Mucosa of descending colon (tissue), 3 donors: ENCODE measurements at places on chromosomes 1 and 21.

DNA sequence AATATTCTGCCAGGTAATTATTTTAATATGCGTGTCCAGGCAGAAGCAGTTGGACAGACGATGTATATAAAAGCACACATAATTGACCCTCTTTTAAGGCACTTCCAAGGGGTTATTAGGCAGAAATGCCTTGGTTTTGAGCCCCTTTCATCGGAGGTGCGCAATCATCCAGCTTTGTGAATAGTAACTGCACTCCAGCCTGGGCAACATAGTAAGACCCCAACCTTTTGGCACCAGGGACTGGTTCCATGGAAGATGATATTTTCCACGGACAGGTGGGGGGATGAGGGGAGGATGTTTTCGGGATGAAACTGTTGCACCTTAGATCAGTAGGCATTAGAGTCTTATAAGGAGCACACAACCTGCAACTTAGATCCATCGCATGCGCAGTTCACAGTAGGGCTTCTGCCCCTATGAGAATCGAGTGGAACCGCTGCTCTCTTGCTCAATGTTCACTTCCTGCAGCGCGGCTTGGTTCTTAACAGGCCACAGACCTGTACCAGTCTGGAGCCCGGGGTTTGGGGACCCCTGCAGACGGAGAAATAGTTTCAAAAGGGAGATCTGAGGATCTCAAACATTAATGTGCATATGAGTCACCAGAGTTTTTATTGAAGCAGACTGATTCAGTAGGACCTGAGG, 1.8 kb upstream of the MCOLN2 start:
- DNase-seq, result peak; percentile 22

- no peak for DNase-seq
Observed at GRCh38 chr21:26154753-26155152, 15.8 kb downstream of the APP start.

DNA sequence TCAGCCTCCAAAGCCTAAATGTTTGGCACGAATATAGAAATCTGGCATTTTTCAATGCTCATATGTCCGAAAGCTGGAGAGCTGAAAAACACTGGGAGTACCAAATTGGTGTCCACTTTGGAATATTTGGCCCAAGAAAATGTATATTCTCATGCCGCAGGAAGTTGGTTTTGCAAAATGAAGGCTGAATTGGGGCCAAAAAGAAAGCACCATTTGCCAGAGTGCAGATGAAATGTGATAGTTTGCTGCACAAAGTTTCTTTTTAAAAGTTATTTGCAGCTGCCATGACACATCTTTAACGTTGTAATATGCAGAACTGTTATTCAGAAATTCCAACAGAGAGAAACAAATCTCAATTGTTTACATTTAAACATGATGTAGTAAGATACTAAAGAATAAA, 124.2 kb upstream of the LYPLAL1 start:
- no peak for DNase-seq

DNA sequence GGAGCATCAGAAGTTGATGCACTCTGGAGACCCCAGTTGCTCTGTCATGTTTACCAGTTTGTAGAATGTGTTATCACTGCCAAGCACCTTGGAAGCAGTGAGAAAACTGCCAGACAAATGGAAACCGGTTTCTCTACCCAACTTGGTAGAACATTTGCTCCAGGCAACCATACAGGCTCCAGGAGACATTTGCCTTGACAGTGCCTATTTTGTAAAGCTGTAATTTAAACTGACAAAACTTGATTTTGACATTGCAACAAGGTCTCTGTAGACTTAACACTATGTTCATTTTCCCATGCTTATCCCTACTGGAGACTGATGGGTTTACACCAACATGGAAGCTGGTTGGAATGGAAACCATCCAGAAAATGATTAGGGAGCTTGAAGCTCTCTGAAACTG, 97.6 kb downstream of the ROR1 start:
- no peak for DNase-seq

DNA sequence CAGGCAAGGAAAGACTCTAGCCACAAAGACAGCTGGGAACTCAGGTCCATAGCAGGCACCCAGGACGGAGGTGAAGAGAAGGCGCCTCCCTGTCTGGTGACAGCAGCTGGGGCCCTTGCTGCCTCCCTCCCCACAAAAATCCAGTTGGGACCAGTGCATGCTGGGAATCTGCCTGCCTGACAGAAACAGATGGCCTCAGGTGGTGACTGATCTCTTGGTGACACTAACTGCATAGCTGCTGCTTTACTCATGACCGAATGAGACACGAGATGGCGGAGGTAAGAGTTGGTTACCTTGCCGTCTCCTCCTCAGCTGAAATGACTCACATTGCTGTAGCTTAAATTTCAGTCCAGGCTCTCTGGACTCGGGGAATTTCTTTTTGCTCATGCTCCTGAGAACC, 130.3 kb downstream of the FGGY start:
- no peak for DNase-seq

DNA sequence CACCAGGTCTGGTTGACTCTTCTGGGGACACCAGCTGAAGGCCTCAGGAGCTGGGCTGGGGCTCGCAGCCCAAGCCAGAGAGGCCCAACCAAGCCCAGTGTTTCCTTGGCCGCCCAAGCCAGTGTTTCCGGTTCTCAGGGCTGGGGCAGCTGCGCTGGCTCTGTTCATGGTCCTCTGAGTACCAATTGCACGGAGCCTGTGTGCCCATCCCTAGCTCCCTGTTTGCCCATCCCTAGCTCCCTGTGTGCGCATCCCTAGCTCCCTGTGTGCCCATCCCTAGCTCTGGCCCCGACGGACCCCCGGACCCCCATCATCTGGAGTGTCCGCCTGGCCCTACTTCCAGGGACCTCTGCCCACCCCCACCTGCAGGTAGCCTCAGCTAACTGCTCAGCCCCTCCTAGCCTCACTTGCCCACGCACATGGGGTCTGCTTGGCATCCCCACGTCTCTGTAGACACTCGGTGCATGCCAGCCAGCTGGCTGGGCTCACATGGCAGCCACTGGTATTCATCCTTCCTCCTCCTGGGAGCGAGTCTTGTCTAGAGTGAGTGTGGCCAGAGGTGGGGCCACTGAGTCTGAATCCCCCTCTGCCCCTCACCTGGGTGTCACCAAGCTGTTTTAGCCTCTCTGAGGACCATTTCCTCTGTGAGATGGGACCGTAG, 64.0 kb downstream of the WNT9A start:
- no peak for DNase-seq

- no peak for DNase-seq
Observed at GRCh38 chr21:19256934-19257660, 853.5 kb upstream of the TMPRSS15 start.

DNA sequence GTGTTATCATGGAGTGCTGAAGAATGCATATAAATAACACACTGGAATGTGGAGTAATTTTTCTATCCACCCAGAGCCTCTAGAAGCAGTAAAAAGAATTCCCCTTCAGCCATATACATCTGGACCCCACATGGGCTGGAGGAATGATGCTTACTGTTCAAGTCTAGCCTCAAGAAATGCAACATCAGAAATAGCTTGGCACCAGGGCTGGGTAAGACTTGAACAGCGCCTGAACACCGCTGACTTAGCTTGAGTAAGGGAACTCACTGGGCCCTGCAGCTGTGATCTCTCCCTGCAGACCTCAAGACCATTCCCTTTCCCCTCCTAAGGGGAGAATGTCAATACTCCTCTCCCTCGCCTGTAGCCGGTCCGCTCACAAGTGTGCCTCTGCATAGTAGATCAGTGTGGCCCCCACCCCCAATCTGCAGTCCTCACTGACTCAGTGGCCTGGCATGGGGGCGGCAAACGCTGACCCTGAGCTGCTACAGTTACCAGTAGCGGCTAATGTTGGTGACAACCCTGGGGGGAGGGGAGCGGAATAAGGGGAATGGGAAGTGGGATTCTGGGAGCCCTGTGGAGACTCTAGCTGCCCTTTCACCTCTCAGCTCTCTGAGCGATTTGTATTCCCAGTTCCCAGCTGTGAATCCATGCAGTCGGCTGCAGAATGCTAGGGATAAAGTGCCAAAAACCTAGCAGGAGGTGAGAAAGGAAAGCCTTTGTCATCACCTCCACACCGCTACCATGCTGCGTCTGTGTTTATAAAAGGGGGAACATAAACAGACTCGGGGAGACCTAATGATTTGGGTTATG, 483.9 kb downstream of the DISC1 start:
- DNase-seq, result no peak

- DNase-seq, result no peak
Observed at GRCh38 chr1:145980457-145980994, 15.9 kb downstream of the TXNIP start.

DNA sequence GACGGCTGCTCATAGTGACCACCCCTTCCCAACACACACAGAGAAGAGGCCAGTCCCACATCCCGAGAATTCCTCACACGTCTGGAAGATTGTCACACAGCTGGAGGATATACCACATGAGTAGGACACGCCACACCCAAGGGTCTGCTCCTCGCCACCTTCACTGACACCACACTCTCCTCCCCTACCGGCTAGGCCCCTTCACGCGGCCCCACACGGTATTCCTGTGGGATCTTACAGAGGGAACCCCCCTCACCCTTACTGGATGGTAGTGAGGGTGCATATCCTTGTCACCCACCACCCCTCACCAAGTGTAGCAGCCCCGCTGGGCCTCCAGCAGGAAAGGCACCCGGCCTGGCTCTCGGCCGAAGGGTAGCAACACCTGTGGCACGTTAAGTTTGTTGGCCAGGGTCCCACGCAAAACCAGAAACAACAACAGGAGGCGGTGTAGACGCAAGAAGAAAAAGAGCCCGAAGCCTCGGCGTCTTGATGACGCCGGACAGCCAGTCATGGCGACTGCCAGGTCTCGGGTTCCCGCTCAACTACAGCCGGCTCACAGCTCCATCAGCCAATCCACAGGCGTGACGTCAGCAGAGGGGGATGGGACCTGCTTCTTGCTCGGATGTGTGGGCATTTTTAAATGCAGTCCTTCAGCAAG, at the start of gene NUP210L:
TSS of gene NUP210L (minus strand) at position 540 of the 658 bp plus-strand sequence.
- DNase-seq, result peak; percentile 67

DNA sequence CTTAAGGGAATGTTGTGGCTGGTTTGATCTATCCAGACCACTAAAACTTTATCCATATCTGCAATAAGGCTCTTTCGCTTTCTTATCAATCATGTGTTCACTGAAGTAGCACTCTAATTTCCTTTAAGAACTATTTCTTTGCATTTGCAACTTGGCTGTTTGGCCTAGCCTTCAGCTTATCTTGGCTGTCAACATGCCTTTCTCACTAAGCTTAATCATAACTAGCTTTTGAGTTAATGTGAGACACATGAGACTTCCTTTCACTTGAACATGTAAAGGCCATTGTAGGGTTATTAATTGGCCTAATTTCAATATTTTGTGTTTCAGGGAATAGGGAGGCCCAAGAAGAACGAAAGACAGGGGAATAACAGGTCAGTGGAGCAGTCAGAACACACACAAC, 124.7 kb downstream of the TNFSF18 start:
- no peak for DNase-seq

GRCh38 chr1:12153181-12153785, 13.5 kb upstream of the TNFRSF1B start:
- peak; percentile 81 for DNase-seq

- DNase-seq, result no peak
Observed at GRCh38 chr21:44686843-44687561, 5.0 kb upstream of the KRTAP12-1 start.

DNA sequence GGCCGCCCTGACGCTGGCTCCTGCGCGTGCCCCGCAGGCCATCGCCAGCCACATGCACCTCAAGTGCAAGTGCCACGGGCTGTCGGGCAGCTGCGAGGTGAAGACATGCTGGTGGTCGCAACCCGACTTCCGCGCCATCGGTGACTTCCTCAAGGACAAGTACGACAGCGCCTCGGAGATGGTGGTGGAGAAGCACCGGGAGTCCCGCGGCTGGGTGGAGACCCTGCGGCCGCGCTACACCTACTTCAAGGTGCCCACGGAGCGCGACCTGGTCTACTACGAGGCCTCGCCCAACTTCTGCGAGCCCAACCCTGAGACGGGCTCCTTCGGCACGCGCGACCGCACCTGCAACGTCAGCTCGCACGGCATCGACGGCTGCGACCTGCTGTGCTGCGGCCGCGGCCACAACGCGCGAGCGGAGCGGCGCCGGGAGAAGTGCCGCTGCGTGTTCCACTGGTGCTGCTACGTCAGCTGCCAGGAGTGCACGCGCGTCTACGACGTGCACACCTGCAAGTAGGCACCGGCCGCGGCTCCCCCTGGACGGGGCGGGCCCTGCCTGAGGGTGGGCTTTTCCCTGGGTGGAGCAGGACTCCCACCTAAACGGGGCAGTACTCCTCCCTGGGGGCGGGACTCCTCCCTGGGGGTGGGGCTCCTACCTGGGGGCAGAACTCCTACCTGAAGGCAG, 23.4 kb upstream of the ARF1 start:
- DNase-seq, result no peak

- DNase-seq, result no peak
Observed at GRCh38 chr1:215595231-215595630, 28.1 kb downstream of the KCTD3 start.

GRCh38 chr1:107264007-107264406, 123.2 kb downstream of the NTNG1 start:
- DNase-seq, result no peak

DNA sequence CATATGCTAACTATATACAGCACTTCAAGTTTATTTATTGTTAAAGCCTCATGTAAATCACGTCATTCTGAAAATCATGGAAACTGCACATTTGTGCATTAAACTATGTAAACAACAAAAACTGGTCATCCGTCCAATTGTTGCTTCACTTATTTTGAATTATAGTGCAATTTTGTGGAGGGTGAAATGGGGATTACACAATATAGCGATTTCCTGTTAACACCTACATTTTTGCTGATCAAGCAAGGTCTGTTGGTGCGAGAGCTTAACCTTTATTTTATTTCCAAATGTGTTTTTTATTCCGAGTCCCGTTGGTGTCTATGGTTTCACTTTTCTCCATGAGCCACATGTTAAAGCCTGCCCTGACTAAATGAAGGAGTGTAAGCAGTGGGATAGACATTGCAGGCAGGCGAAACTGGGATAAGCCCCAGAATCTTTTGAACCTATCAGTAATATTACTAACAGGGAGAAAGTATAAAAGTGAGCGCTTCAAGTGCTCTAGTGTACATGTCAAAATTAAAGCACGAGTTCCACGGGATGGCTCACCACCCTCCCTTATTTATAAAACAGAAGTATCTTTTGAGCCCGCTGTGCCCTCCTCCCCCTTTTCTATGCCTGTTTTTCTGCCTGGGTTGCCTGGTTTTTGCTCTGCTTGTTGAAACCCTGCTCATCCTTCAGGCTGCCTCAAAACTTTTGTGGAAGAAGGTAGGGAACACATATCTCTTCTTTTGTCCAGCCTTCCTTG, 120.7 kb downstream of the NFIA start:
- DNase-seq, result no peak

DNA sequence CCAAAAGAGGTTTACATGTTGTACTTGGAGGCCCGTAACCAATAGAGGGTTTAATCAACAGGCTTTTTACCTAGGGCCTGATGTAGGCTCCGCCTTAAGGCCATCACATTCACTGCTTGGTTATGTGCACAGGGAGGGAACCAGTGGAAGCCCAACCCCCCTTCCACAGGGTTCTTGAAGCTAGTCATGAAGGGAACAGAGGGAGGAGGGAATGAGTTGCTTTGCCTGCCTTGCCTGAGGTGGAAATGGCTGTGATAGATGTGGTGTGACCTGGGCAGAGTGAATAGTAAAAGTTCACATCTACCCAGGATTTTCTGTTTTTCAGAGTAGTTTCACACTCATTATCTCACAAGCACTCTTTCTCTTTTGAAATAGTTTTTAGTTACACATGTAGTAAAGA, 215.1 kb downstream of the ST6GALNAC3 start:
- no peak for DNase-seq

- DNase-seq, result no peak
Observed at GRCh38 chr1:241985787-241986186, 13.1 kb downstream of the MAP1LC3C start.
